ENCODE measurements at places on chromosomes 6 and 20. TPM values are rescaled to one million over a fixed set of nuclear protein-coding genes. Genes with fewer than 3 reads are reported as not detected.

Gene TAGAP
- 0.68 TPM for total RNA-seq

- DNase-seq: no peak
These were observed 612.5 kb downstream of the CDH26 start for GRCh38 chr20:60570481-60571277.

DNA sequence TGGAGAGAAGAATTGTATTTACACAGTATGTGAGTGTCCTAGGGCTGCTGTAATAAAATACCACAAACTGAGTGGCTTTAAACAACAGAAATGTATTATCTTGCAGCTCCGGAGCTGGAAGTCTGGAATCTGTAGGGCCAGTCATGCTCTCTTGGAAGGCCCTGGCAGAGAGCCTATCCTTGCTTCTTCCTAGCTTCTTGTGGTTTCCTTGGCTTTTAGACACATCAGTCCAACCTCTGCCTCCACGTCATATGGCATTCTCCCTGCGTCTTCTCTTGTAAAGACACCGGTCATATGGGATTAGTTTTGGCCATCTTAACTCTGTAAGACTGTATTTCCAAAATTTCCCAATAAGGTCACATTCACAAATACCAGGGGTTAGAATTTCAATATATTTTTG, 10.8 kb downstream of the FNDC1 start:
- no peak for DNase-seq

- DNase-seq: no peak
These were observed 643 bp downstream of the CD24 start for GRCh38 chr6:106973836-106974335.

DNA sequence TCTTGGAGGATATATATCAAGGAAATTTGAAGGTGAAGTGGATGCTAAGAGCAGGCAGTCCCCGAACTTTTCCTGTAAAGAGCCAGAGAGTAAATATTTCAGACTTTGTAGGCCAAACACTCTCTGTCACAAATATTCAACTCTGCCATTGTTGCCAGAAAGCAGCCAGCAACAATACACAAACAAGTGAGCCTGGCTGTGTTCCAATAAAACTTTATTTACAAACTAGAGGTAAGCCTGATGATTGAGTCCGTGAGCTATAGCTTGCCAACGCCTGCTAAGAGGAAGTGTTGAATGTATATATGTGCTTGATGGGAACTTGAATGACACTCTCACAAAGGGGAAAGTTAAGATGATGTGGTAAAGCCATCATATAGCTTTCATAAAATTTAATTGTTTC, 166.0 kb upstream of the PLN start:
- no peak for DNase-seq

GRCh38 chr6:40083141-40083920, 149.1 kb upstream of the MOCS1 start:
- no peak for DNase-seq

- no peak for DNase-seq
These were observed 62.3 kb downstream of the MAP7 start for GRCh38 chr6:136487759-136488425.

Measured in heart right ventricle (tissue), 16 donors.